ENCODE measurements at places on chromosomes 7 and 10. TPM values are rescaled to one million over a fixed set of nuclear protein-coding genes. Genes with fewer than 3 reads are reported as not detected.

DNA sequence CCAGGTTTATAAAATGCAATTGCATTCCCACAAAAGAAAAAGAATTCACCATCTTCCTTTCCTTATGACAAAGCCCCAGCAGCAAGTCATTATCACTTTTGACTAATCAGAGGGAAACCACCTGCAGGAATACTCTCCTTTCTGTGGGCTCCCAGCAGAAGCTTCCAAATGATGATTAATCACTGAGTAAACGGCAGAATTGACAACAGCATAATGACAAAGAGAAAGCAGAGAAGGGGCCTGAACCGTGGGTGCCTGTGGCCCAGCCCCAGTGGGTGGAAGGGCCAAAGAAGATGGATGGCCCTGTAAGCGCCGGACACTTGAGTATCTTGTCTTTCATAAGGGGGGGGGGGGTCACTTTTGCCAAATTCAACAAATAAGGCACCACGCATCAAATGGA is 152.4 kb upstream of the NRBF2 start:
- H3K4me1 ChIP-seq = no peaks in the 10 kb centered on the region
- no peaks in the 10 kb centered on the region for H3K27me3 ChIP-seq
- no peak overlapping the region for H3K27ac ChIP-seq
- DNase-seq = no peak
- no peak overlapping the region for H3K4me3 ChIP-seq

- no peak overlapping the region for H3K4me3 ChIP-seq
- no peaks in the 10 kb centered on the region for H3K4me1 ChIP-seq
- no peaks in the 10 kb centered on the region for H3K27me3 ChIP-seq
- DNase-seq = no peak
- no peak overlapping the region for H3K27ac ChIP-seq
Measured at GRCh38 chr7:25444991-25445390, 216.7 kb upstream of the NPVF start.

- no peaks in the 10 kb centered on the region for H3K36me3 ChIP-seq
- no peaks in the 10 kb centered on the region for H3K27me3 ChIP-seq
- no peak overlapping the region for H3K4me3 ChIP-seq
- H3K4me1 ChIP-seq = no peaks in the 10 kb centered on the region
Measured at GRCh38 chr10:34844448-34844847, 29.4 kb upstream of the PARD3 start.

DNA sequence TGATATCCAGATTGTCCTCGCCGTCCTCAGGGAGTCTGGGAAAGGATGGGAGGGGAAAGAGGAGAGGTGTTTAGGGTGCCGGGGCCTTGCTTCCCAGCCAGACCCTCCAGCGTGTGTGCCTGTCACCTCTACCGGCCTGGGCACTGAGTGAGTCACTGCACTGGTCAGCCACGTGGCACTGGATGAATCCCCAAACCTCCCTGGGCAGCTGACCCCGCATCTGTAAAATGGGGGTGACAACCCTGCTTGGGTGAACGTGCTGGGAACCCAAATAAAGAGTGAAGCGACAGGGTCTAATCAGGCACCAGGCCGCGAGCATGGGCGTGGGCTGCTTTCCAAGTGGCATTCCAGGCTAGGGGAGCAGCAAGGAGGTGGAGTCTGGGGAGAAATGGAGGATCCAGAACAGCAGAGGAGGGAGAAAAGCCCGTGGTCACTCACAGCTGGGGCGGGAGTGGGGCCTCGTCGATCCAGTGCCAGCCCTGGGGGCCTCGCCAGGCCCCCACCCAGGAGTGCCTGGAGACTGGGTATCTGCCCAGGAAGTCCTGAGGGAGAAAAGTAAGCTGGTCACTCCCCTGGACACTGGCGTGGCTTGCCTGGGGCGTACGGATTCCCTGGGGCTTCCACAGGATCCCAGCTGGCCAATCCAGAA is 29.7 kb downstream of the KLRG2 start:
- no peaks in the 10 kb centered on the region for H3K36me3 ChIP-seq
- H3K4me1 ChIP-seq = no peaks in the 10 kb centered on the region
- H3K27me3 ChIP-seq = no peaks in the 10 kb centered on the region
- H3K27ac ChIP-seq = no peak overlapping the region
- no peak for DNase-seq

- no peak overlapping the region for H3K27ac ChIP-seq
- H3K4me3 ChIP-seq = no peak overlapping the region
- no peak for DNase-seq
- no peaks in the 10 kb centered on the region for H3K36me3 ChIP-seq
Measured at GRCh38 chr10:24727786-24728185, 4.1 kb upstream of the ARHGAP21 start.

MYO1G gene
- total RNA-seq = 374 TPM

GRCh38 chr7:4151926-4152549 is 530.1 kb upstream of the FOXK1 start:
- no peaks in the 10 kb centered on the region for H3K36me3 ChIP-seq
- no peaks in the 10 kb centered on the region for H3K27me3 ChIP-seq
- DNase-seq = no peak

GRCh38 chr10:18472977-18473376 is 178.4 kb downstream of the NSUN6 start:
- H3K36me3 ChIP-seq = no peaks in the 10 kb centered on the region
- no peak overlapping the region for H3K27ac ChIP-seq
- no peaks in the 10 kb centered on the region for H3K27me3 ChIP-seq
- no peak for DNase-seq

DNA sequence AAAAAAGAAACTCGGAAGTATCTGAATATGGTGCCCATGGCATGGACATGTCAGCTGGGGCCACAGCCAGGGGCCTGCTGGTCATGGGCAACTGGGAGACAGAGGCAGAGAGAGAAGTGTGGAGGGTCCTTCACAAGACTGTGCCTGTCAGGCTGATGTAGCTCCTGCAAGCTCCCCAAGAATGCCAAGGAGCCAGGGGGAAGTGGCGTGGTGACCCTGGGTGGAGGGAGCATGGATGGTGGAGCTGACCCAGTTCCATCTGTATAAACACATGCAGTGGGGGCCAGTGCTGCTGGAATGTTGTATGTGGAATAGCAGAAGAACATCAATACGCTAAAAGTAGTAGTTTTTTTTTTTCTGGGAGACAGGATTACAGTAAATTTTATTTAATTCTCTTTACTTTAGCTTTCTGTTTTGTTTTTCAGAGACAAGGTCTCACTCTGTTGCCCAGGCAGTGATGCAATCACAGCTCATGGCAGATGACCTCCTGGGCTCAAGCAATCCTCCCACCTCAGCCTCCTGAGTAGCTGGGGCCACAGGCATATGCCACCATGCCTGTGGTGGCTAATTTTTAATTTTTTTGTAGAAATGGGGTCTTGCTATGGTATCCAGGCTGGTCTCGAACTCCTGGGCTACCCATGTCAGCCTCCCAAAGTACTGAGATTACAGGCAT is 10.5 kb upstream of the ZMIZ2 start:
- no peaks in the 10 kb centered on the region for H3K4me1 ChIP-seq
- no peaks in the 10 kb centered on the region for H3K27me3 ChIP-seq
- H3K27ac ChIP-seq = no peak overlapping the region
- H3K4me3 ChIP-seq = no peak overlapping the region
- no peaks in the 10 kb centered on the region for H3K36me3 ChIP-seq

- no peaks in the 10 kb centered on the region for H3K27me3 ChIP-seq
- no peak overlapping the region for H3K27ac ChIP-seq
- no peaks in the 10 kb centered on the region for H3K4me1 ChIP-seq
- no peak overlapping the region for H3K4me3 ChIP-seq
Measured at GRCh38 chr7:122972056-122972455, 23.4 kb downstream of the TAS2R16 start.

HOXA4 gene
- 0.11 TPM for total RNA-seq

DNA sequence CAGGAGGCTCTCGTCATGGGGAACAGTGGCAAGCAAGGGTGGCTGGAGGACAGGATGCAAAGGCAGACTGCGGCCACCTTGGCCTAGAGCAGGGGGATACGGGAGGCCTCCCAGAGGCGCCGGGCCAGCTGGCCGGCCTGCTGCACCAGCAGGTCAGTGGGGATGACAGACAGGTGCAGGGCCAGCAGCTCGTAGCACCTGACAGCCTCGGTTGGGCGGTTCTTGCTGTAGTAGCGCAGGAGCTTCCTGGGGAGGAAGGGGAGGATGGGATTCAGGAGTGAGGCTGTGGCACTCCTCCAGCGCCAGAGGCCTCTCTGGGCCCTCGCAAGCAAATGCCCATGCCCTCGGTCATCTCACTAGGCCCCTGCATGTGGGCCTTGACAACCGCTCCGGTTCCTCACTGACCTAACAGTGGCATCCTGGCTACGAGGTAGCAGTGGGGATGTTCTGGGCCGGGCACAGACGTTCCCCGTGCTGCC is 2.5 kb upstream of the PYROXD2 start:
- peaks cover 8% of the 10 kb centered on the region for H3K36me3 ChIP-seq
- no peak overlapping the region for H3K4me3 ChIP-seq
- DNase-seq = no peak
- no peaks in the 10 kb centered on the region for H3K27me3 ChIP-seq
- peaks cover 16% of the 10 kb centered on the region for H3K4me1 ChIP-seq

DNA sequence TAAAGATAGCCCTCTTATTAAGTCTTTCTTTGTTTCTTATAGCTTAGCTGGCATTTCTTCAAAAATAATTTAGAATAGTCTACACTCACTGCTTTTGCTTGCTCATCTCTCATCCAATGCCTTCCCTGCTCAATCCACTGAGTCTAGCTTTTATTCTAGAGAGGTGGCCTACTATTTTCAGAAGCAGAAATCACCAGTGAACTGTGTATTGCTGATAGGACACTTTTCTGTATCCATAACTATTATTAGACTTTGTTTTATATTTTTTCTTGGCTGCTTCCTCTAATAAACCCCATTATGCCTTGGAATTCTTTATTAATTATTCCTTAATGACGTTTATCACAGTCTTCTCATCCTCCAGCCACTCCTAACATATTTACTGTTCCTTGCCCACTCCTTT is 206.8 kb downstream of the SEMA3A start:
- H3K4me3 ChIP-seq = no peak overlapping the region
- DNase-seq = no peak
- no peaks in the 10 kb centered on the region for H3K4me1 ChIP-seq

DNA sequence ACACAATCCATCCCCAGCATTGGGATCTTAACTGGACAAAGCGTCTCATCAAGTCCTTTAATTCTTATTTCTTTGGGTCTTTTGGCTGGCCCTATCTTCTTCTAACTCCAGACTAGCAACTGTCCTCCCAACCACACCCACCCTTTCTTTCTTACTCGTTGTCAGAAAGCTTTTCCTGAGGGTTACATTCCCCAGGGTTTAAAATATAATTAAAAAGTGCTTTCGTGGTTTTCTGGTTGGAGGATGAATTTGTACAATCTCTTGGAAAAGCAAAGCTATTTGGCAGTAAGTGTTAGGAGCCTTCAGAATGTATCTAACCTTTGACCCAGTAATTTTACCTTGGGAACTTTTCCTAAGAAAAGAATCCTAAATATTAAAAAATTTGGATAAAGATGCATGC is 10.4 kb upstream of the ITGB8 start:
- no peak overlapping the region for H3K27ac ChIP-seq
- H3K4me3 ChIP-seq = no peak overlapping the region
- no peak for DNase-seq
- H3K36me3 ChIP-seq = no peaks in the 10 kb centered on the region
- no peaks in the 10 kb centered on the region for H3K27me3 ChIP-seq
- no peaks in the 10 kb centered on the region for H3K4me1 ChIP-seq

- no peak for DNase-seq
- H3K36me3 ChIP-seq = no peaks in the 10 kb centered on the region
- H3K4me3 ChIP-seq = no peak overlapping the region
- H3K27ac ChIP-seq = no peak overlapping the region
- H3K4me1 ChIP-seq = no peaks in the 10 kb centered on the region
- no peaks in the 10 kb centered on the region for H3K27me3 ChIP-seq
Measured at GRCh38 chr10:49112851-49113250, 2.5 kb downstream of the VSTM4 start.

GRCh38 chr10:58721601-58722281 is 209.1 kb downstream of the BICC1 start:
- no peak overlapping the region for H3K27ac ChIP-seq
- no peaks in the 10 kb centered on the region for H3K36me3 ChIP-seq
- no peak overlapping the region for H3K4me3 ChIP-seq
- no peaks in the 10 kb centered on the region for H3K27me3 ChIP-seq

KIAA1549 gene
- 1.1 TPM for total RNA-seq

GRCh38 chr10:22222236-22223190 is 4.7 kb upstream of the EBLN1 start:
- no peaks in the 10 kb centered on the region for H3K27me3 ChIP-seq
- DNase-seq = no peak
- H3K27ac ChIP-seq = no peak overlapping the region
- H3K4me3 ChIP-seq = no peak overlapping the region
